ENCODE measurements at places on chromosomes 5 and 9.

- DNase-seq = no peak
Observed at GRCh38 chr5:157359356-157360055, 93.6 kb downstream of the CYFIP2 start.

DNA sequence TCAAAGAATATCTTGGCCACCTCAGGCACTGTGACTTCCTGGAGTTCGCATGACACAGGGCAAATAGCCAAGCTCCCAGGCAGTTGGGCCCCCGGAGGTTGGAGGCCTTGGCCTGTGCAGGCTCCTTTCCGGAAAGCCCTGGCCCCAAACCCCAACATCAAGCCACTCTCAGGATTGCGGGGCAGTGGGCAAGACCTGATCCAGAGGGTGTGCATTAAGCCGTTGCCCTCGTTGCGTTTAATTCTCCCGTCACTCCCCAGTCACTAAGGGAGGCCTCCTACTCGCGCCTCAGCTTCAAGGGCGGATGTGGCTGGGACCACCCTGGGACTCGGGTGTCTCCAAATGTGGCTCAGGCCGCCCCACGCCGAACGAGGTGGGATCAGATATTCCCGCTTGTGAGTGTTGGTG, 60.1 kb downstream of the TMEM174 start:
- no peak for DNase-seq

DNA sequence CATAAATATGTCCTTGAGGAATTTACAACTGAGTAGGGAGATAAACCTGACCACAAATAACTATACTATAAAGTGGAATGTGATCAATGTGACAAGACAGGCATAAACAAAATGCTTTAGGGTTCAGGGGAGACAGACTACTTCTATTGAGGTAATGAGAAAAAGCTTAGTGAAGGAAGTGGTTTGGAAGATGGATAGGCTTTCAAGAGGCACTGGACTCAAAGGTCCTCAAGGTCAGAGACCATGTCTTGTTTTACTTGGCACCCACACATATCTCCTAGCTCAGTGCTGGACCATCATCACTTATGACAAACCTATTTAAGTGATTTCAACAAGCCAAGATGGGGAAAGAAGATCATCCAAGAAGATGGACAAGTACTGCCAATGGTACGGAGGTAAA, 257.8 kb downstream of the BNC2 start:
- DNase-seq = no peak

- no peak for DNase-seq
Observed at GRCh38 chr9:10071579-10071978, 541.2 kb downstream of the PTPRD start.

GRCh38 chr9:5389109-5389732, 48.5 kb downstream of the PLGRKT start:
- no peak for DNase-seq

DNA sequence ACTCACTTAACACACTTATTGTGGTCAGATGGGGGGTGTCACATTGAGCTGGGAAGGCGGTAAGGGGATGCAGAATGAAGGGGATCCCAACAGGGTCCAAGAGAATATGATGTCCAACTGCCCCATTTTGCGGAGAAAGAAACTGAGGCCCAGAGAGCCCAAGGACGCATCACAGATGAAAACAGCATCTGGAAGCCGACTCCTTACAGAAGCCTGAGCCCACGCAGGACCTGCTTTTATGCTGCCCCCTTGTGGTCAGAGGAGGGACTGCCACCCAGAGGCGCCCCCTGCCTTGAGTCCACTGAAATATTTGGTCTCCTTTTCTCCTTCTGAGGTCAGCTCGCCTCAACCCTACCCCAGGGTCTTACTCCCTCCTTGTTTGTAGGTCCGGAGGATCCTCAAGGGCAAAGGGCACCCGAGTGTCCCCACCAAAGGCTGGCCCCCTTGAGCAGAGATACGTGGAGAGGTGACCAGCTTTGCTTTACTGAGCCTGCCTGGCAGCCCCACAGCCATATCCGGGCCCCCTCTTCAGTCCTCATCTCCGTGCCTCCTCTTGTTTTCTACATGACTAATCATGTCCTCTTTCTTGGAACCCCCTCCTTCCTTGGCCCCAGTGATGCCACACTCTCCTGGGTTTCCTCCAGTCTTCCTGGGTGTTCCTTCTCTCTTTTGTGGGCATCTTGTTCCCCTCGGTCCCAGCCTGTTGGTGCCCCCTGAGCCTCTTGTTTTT, 30.0 kb upstream of the TTLL11 start:
- peak; percentile 56 for DNase-seq

GRCh38 chr9:22010866-22011625, 1.9 kb upstream of the CDKN2B start:
- no peak for DNase-seq

DNA sequence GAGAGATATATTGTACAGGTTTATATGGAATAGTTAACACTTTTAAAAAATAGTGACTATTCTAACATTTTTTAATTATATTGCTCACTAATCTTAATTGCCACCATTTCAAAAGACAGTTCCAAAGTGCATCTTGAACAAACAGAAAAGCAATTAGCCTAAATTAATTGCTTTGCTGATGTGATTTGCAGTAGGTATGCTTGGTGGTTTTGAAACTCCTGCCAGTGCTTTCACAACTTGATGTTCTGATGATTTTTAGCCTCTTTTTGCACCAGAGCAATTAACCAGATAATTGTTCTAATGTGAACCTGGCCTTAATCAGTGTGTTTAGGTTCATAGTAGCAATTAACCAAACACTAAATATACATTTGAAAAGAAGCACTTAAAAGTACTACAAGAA, 207.6 kb downstream of the FBXL17 start:
- no peak for DNase-seq

GRCh38 chr9:1048811-1049210, 1.3 kb upstream of the DMRT2 start:
- DNase-seq = no peak

DNA sequence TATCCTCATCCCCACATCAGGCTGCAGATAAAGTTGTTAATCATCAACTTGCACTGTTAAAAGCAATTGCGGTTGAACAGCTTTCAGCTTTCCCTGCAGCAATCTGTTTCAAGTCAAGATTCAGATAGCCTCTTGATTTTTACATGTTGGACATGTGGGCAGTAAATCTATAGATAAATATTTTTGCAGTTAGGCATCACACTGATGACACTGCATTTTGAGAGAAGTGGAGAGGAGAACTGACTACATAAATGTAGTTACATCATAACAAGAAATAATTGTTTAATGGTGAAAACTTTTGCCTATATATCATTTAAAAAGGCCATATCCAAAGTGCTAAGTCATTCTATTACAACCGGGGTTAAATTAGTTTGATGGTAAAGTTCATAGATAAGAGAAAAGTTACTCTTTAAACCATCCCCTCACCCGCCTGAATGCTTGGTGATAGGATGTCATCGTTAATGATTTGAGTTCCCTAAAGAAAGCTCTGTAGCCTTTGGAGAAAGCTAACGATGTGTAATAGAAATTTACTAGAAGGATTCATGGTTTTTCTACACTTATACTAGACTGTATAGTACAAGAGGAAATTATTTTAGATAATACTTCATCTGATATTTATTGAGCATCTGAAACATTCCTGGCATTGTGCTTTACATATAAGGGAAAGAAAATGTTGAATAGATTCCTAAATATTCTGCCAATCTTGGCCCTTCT, 30.8 kb upstream of the ALDH1A1 start:
- DNase-seq = no peak
